ENCODE measurements at places on chromosomes 12 and 14. TPM values are rescaled to one million over a fixed set of nuclear protein-coding genes. Genes with fewer than 3 reads are reported as not detected.

The TMEM179 gene
- total RNA-seq, result not detected

The BCL2L14 gene
- 0.17 TPM for total RNA-seq

The NRXN3 gene
- 1.2 TPM for total RNA-seq

The SMIM41 gene
- 0.50 TPM for total RNA-seq

The KLRB1 gene
- 1.2 TPM for total RNA-seq

The DNAJC22 gene
- total RNA-seq, result 49.4 TPM

The CLECL1 gene
- total RNA-seq, result 0.42 TPM

The GLT8D2 gene
- total RNA-seq, result 1.2 TPM

The FAR2 gene
- 7.6 TPM for total RNA-seq

The SERPINA9 gene
- total RNA-seq, result not detected

The NCAPD2 gene
- 55.1 TPM for total RNA-seq

- no peak for DNase-seq
These were observed 47.8 kb downstream of the BTBD7 start for GRCh38 chr14:93285044-93285443.

DNA sequence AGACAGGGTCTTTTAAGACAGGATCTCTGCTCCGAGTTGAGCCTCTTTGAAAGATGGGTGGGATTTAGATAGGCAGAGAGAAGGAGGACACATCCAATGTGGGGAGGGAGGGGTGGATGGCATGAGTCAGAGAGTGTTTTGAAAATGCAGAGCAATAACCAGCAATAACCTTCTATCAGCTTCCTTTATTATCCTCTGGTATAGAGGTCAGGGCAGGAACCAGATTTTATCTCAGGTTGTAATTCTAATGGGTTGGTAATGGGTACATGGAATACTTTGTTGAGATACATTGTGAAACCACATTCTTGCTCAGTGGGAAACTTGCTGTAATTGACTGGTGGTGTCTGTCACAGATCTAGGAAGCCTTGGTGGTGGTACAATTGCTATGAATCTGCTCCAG lies 37.6 kb upstream of the CCDC63 start:
- no peak for DNase-seq

DNA sequence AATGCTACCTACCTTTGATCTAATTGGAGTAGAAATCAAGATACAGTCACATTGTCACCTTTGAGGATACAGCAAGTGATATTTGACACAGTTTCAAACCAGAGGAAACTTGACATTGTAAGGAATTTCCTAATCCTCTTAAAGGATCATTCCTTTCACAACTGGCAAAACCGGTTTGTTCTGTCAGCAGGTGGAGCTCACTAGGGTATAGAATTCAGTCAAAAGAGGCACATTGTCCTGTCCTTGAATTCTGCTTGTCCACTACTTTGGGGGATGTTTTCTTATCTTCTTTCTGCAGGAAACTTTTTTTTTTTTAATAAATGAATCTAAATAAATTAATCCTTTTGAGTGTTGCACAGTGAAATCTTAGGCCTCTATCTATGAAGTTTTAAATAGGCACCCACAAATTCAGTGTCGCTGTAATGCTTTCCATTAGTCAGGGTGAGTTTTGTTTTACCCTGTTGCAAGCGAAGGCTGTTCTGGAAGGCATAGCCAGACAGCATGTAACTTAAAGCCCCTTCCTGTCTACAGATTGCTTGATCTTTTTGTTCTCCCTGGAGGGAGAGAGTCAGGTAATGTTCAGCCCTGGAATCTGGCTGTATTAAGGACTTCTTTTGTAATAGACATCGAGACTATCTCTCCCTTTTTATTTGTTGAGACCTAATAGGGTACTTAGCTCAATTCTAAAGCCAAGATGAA lies 285.0 kb upstream of the RGS6 start:
- no peak for DNase-seq

- DNase-seq, result no peak
These were observed 215.5 kb downstream of the C12orf50 start for GRCh38 chr12:87813476-87814234.

DNA sequence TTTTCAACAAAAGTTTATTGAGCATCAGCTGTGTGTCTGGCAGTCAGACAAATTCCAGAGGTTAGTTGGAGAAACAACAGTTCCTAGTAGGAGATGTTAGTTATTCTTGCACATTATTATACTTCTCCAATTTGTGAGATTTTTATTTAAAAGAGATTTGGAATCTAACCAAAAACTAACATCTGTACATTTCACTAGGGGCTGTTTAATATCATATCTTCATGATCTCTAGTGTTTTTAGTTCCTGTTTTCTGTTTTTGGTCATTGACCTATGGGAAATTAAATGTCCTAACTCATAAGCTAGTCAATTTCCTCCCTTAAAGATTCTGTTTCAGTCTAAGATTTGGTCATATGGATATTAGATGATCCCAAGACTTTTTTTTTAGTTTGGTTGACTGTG lies 34.1 kb upstream of the KLHDC2 start:
- DNase-seq, result no peak

DNA sequence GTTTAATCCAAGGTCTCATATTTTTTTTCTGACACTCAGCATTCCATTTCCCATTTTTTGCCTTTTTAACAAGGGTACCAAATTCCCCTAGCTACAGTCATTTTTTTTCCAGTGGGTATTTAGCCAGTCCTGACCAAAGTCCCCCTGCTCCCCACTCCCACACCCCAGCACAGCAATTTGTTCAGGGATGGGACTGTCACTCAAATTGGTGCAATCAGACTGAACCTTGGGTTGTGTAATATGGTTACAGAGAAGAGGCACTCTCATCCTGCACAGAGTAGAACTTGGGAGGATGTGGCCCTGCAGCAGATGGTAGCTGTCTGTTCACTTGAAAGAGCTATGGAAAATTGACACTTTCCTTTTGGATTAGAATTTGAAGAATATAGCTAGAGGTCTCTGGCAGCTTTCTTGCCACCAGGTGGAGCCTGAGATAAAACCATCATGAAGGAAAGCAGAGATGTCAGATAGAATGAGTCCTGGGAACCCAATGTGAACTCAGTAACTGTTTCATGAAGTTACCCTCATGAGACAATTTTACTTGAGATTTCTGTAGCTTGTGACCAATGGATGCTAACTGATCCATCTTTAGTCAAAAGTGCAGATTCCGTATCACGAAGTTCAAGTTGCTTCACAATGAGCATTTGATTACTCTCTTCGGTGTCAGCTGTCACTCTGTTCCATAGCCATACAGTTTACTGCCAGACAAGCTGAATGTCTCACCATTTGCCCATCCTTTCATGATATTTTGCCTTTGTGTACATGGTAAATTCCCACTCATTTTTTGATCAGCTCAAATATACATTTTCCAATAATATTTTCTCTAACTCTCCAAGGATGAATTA lies 394.0 kb upstream of the SYT1 start:
- DNase-seq, result no peak

GRCh38 chr12:124913474-124914391 lies 717 bp downstream of the UBC start:
- DNase-seq, result peak; percentile 88

- DNase-seq, result peak; percentile 59
These were observed 18.9 kb downstream of the DEGS2 start for GRCh38 chr14:100140452-100141078.

DNA sequence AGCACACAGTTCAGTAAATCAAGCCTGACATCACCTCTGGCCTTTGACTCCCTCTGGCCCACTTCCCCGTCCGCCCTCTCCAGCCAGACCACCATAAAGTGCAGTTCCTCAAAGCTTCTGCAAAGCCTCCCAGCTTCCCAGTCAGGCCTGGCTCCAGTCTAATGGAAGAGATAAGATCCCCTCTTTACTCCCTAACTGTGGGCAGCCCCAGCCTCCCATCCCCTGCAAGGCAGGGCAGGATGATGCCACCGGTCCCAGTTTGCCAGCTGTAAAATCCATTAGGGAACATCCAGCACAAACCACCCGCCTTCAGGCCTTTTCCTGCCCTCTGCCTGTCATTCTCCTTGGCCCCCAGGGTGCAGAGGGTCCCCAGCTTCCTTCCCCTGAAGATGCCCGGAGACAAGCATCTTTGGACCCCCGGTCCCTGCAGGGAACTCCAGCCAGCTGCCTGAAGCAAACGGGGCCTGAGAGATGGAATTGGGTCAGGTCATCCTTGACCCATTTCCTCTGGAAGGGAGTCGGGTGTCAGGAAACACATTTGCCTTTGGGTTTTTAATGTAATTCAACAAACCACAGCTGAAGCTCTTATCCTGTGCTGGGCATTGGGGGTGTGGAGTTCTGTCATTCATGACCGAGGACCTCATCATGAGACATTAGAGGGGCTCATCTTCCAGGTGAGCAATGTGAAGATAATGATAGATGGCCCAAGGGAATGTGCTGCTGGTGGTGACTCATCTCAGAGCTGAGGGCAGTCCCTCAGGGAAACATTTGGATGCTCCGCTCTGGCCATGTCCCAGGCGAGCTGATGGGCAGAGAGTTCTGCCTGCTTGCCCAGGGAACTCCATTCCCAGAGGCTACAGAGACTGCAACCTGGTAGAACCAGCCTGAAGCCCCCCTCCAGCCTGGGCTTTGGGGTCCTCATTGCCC lies 93.8 kb upstream of the CLMN start:
- no peak for DNase-seq

GRCh38 chr12:39003541-39004155 lies 98.3 kb upstream of the CPNE8 start:
- DNase-seq, result no peak

DNA sequence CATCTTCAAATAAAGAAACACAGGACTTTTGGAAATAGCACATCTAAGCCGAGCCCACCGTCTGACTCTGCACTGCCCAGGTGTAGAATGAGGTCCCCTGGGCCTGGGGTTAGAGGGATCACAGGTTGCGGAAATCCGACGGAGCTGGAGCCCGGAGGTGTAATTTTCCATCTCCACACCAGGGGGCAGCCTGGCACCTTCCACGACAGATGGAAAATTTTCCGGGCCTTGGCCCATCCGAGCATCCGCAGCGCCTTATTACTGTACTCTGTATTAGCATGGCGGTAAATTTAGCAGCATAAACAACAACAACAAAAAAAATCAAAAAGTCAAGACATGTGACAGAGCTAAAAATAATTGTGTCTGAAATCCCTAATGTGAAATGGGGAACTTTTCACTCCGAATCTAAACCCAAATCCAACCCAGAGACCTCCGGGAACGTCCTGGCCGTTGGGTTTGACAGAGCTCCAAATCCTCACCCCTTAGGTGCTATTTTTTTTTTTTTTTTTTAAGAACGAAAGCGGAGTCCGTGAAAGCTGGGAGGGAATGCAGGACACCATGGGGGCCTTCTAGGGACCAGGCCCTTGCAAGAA lies 93.9 kb downstream of the KSR2 start:
- peak; percentile 78 for DNase-seq

- no peak for DNase-seq
These were observed 270.6 kb upstream of the TBX3 start for GRCh38 chr12:114954511-114955055.

- no peak for DNase-seq
These were observed 137.3 kb upstream of the SCAF11 start for GRCh38 chr12:46127656-46128055.

DNA sequence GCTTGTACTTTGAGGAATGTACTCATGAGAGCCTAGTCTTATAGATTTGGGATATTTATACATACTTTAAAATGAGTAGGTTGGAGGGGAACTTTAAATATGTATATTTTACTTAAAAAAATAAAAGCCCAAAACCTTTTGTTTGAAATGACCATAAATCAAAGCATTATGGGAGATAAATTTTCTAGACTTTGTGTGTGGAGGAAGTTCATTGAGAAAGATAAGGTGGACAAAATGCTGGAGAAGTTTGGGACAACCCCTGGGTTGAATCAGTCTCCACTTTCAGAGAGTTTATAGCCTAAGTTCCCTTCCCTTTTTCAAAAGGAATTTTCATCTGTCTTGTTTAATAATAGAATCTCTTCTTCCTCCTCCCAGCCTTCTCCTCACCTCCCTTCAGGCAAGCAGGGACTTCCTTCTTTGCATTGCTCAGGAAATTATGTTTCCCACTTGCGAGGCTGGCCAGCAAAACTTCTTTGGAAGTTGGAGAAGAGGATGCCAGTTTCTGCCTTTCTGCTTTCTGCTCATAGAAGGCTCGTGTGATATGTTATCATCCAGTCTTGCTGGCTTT lies 54.2 kb downstream of the CHST11 start:
- DNase-seq, result no peak

DNA sequence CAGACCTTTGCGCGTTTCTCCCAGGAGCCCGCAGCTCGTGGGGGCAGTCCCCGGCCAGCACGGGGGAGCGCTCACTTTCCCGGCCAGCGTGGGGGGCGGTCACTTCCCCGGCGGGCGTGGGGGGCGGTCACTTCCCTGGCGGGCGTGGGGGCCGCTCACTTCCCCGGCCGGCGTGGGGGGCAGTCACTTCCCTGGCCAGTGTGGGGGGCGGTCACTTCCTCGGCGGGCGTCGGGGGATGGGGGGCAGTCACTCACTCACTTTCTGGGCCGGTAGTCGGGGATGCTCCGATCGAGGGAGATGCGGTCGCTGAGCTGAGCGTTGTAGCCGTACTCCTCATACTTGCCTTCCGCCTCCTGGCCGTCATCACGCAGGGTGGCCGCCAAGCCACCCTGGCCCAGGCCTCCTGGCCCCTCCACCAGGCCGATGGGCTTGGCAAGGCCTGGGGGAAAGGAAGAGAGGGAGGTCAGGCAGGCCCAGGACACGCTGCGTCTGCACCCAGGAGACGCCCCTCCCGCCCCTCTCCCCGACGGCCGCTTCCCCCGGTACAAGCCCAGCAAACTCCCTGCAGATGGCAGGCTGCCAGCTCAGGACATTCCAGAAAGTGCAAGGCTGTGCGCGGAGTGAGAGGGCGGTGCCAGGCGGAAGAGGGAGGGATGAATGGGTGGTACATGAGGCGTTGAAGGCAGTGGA lies 43.3 kb downstream of the GALNT9 start:
- no peak for DNase-seq

GRCh38 chr12:111494676-111495075 lies 89.0 kb downstream of the SH2B3 start:
- no peak for DNase-seq

DNA sequence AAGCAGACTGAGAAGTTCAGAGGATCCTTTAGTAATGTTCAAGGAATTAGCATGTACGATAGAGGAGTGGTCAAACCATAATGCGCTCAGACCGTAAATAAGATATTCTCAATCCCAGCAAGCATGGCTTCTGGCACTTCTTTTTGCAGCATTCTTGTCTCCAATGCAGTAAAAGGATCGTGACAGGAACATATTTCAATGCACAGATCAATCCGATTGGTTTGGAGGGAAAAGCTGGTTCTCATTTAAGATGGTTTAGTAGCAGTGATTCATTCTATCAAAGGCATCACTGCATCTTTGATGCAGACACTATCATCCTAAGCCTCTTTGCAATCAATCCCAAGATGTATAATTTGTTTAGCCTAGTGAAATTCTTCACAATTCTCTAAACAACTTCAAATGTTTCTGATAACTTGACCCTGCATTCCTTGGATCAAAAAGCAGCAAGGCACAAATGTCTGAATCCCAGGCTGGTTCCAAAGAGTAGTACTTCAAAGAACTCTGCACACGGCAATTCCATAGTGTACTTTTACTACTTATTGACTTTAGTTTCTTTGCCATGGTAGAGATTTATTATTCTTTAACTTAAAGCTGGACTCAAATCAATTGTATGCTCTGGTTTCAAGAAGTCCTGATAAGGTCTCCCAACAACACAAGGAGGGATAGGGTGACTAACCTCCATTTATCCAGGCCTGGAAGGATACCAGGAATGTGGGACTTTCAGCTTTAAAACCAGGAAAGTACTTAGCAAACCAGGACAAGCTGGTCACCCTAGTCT lies 96.8 kb upstream of the MDM1 start:
- DNase-seq, result no peak

All from liver (tissue), 10 donors.